Tibial nerve (tissue), 4 donors: ENCODE measurements at places on chromosomes 7 and 10. TPM values are rescaled to one million over a fixed set of nuclear protein-coding genes. Genes with fewer than 3 reads are reported as not detected.

Gene SLIT1
- total RNA-seq, result 3.1 TPM

Gene ANXA8
- total RNA-seq, result 0.30 TPM

Gene TRIM50
- not detected for total RNA-seq

Gene LGI1
- 19.7 TPM for total RNA-seq

Gene ANKRD7
- total RNA-seq, result 0.66 TPM

- H3K4me3 ChIP-seq, result no peak overlapping the region
- H3K27me3 ChIP-seq, result no peaks in the 10 kb centered on the region
- H3K4me1 ChIP-seq, result no peaks in the 10 kb centered on the region
- H3K36me3 ChIP-seq, result no peaks in the 10 kb centered on the region
Observed at GRCh38 chr7:43260980-43261878, 148.8 kb downstream of the HECW1 start.

GRCh38 chr7:25007668-25008067 is 27.7 kb upstream of the OSBPL3 start:
- H3K27me3 ChIP-seq, result no peaks in the 10 kb centered on the region
- H3K27ac ChIP-seq, result no peak overlapping the region
- no peak for DNase-seq
- H3K4me3 ChIP-seq, result no peak overlapping the region
- H3K4me1 ChIP-seq, result no peaks in the 10 kb centered on the region

GRCh38 chr10:43595739-43596298 is 10.4 kb upstream of the ZNF485 start:
- peaks cover 5% of the 10 kb centered on the region for H3K4me1 ChIP-seq
- H3K36me3 ChIP-seq, result no peaks in the 10 kb centered on the region
- no peaks in the 10 kb centered on the region for H3K27me3 ChIP-seq
- H3K27ac ChIP-seq, result no peak overlapping the region
- DNase-seq, result no peak

DNA sequence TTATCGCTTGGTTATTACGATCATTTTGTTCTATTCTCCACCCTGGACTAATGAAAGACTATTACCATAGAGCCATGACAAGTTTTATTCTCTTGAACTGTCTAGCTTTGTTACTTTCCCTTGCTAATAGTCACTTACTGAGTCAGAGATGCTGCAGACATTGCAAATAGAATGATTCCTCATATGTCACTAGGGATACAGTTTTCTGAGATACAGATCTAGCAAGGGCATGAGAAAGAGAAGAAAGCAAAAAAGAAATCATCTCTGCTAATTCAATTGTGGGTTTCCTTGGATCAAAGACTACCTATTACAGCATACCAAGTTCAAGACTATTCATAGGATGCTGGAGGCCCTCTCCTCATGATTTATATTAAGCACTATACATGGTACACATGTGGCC is 204.3 kb downstream of the MBL2 start:
- H3K4me1 ChIP-seq, result no peaks in the 10 kb centered on the region
- DNase-seq, result no peak
- no peaks in the 10 kb centered on the region for H3K36me3 ChIP-seq
- H3K27ac ChIP-seq, result no peak overlapping the region
- no peaks in the 10 kb centered on the region for H3K27me3 ChIP-seq

DNA sequence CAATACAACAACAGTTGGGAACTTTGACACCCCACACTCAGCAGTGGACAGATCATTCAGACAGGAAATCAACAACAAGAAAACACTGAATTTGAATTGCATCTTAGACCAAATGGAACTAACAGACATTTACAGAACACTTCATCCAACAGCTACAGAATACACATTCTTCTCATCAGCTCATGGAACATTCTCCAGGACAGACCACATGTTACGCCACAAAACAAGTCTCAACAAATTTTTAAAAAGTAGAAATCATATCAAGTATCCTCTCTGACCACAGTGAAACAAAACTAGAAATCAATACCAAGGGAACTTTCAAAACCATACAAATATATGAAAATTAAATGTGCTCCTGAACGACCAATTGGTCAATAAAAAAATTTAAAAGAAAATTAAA is 212.3 kb downstream of the DNAJC1 start:
- H3K27me3 ChIP-seq, result no peaks in the 10 kb centered on the region
- no peak for DNase-seq
- no peaks in the 10 kb centered on the region for H3K36me3 ChIP-seq
- H3K4me3 ChIP-seq, result no peak overlapping the region
- no peaks in the 10 kb centered on the region for H3K4me1 ChIP-seq

DNA sequence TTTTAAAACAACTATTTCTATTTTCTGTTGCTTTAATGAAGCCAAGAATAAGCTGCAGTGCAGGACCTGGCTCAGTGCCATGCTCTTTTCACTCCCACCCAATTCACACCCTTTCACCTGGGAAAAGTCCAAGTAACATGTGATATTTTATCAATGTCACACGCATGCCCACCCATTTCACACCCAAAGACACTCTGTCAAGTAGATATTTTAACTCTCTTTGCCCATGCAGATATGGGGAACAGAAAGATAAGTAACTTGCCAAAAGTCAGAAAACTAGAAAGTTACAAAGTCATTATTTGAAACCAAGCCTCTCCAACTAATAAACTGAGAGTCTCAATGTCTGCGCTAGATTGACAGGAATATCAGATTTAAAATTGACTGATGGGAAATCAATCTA is 706.7 kb upstream of the PHF14 start:
- no peak for DNase-seq
- H3K36me3 ChIP-seq, result no peaks in the 10 kb centered on the region
- no peaks in the 10 kb centered on the region for H3K27me3 ChIP-seq
- H3K4me3 ChIP-seq, result no peak overlapping the region
- no peaks in the 10 kb centered on the region for H3K4me1 ChIP-seq

GRCh38 chr10:113522460-113522859 is 30.4 kb upstream of the HABP2 start:
- no peaks in the 10 kb centered on the region for H3K36me3 ChIP-seq
- H3K4me1 ChIP-seq, result no peaks in the 10 kb centered on the region
- no peak for DNase-seq
- no peak overlapping the region for H3K27ac ChIP-seq
- H3K27me3 ChIP-seq, result no peaks in the 10 kb centered on the region

GRCh38 chr10:116007256-116007891 is 265.6 kb downstream of the GFRA1 start:
- H3K4me3 ChIP-seq, result no peak overlapping the region
- no peaks in the 10 kb centered on the region for H3K27me3 ChIP-seq
- no peaks in the 10 kb centered on the region for H3K4me1 ChIP-seq
- no peaks in the 10 kb centered on the region for H3K36me3 ChIP-seq

DNA sequence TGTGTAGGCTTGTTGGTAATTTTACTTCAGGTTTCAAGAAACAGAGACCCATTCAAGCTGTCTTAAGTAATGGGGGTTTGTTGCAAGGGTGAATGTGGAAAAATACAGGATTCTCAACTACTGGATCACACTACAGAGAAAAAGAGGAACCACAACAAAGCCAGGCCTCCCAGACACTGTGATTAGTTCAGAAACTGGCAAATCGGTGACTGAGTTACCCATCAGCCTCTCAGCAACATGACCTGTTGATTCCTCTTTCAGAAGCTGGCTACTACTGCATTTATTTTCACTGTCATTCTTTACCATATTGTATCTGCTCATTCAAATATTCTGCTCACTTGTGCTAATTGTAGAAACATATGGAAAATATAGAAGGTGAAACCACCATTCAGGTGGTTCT is 16.0 kb downstream of the CCDC71L start:
- H3K4me3 ChIP-seq, result no peak overlapping the region
- H3K27me3 ChIP-seq, result no peaks in the 10 kb centered on the region
- H3K4me1 ChIP-seq, result no peaks in the 10 kb centered on the region

DNA sequence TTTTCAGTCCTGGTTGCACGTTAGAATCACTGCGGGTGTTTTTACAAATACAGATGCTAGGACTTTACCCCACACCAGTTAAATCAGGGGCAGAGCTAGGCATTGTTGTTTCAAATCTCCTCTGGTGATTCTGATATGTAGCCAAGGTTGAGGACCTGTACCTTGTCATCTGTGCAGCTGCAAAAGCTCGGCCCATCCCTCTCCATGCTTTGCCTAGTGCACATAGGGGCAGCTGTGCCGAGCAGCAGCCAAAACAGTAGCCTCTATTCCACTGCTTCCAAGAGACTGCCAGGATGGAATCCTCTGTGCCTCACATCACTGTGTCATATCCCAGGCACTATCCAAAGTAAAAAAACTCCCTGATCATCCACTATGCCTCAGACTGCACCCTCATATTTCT is 181.3 kb downstream of the CDK14 start:
- peaks cover 5% of the 10 kb centered on the region for H3K4me1 ChIP-seq
- no peak for DNase-seq
- H3K36me3 ChIP-seq, result no peaks in the 10 kb centered on the region

DNA sequence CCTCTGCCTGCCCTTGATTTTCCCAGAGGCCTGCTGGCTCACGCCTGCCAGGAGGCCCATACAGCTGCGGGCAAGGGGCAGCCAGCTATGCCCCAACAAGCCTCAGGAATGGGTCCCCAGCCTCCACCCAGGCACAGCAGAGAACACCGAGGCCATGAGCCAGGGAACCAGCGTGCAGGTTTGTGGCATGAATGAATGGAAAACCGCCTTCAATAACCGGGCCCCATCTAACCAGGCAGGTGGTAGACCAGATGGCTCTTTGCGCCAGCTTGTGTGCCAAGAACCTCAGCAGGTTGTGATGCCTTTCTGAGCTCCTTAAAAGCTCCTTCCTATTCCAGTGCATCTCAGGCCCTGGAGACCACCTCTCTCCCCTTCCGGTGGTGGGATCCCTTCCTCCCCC is 50.2 kb downstream of the ELFN1 start:
- H3K4me1 ChIP-seq, result no peaks in the 10 kb centered on the region
- H3K27ac ChIP-seq, result no peak overlapping the region
- no peak overlapping the region for H3K4me3 ChIP-seq
- no peaks in the 10 kb centered on the region for H3K27me3 ChIP-seq

GRCh38 chr10:130282492-130283218 is 146.5 kb downstream of the GLRX3 start:
- H3K27me3 ChIP-seq, result no peaks in the 10 kb centered on the region
- H3K4me1 ChIP-seq, result no peaks in the 10 kb centered on the region
- no peak for DNase-seq
- no peaks in the 10 kb centered on the region for H3K36me3 ChIP-seq

- H3K36me3 ChIP-seq, result no peaks in the 10 kb centered on the region
- no peak for DNase-seq
- H3K27me3 ChIP-seq, result no peaks in the 10 kb centered on the region
- H3K27ac ChIP-seq, result peak overlapping the region; percentile 51
- H3K4me3 ChIP-seq, result no peak overlapping the region
Observed at GRCh38 chr10:103812432-103812831, 42.9 kb downstream of the SH3PXD2A start.

DNA sequence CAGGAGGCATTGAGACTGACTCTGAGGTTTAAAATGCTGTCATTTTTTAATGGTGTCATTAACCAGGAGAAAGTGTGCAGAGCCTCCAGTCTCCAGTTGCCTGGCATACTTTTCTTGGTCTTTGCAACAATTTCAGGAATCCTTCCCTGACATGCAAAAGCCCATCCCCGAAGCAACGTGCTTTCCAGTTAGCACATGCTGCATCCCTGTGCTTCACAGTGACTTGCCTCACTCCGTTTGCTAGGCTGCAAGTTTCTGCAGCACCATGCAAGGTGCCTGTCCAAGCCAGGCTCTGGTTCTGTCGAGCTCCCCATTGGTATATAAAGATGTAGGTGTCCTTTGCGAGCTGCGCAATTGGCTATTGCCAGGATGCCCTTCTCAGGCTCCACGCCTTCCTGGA is 135.0 kb downstream of the GALNT17 start:
- H3K27ac ChIP-seq, result no peak overlapping the region
- H3K4me3 ChIP-seq, result no peak overlapping the region
- peaks cover 19% of the 10 kb centered on the region for H3K4me1 ChIP-seq
- DNase-seq, result no peak
- no peaks in the 10 kb centered on the region for H3K36me3 ChIP-seq

- H3K27ac ChIP-seq, result no peak overlapping the region
- no peak overlapping the region for H3K4me3 ChIP-seq
- DNase-seq, result no peak
- no peaks in the 10 kb centered on the region for H3K36me3 ChIP-seq
- no peaks in the 10 kb centered on the region for H3K27me3 ChIP-seq
- H3K4me1 ChIP-seq, result no peaks in the 10 kb centered on the region
Observed at GRCh38 chr10:101290431-101290830, 61.2 kb upstream of the LBX1 start.
